Activated naive CD4-positive, alpha-beta T cell treated with anti-CD3 and anti-CD28 coated beads, Interleukin-2, amount 50 U/mL, for 16 hours (primary cell): ENCODE measurements at places on chromosomes 16 and 17.
A peak's percentile ranks its signal among the peaks of the same experiment; 100 is the strongest.

- no peak for DNase-seq
These were observed 217.2 kb downstream of the SNX29 start for GRCh38 chr16:12193692-12194091.

DNA sequence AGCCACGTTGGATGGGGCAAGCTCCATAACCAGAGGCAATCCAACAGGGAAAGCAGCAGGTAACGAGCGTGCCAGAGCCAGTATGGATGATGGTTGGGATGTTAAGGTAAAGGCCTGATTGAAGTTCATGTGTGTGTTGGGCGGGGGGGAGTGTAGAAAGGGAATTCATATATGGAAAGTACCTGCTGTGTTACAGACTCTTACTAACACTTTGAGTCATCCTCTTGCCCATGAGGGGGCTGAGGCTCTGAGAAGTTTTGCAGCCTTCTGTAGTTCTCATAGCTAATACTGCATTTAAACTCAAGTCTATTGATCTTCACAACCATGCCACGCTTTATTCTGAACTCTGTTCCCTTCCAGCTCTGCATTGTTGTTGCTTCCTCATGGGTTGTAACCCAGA, 28.5 kb downstream of the SYCE1L start:
- DNase-seq = no peak

DNA sequence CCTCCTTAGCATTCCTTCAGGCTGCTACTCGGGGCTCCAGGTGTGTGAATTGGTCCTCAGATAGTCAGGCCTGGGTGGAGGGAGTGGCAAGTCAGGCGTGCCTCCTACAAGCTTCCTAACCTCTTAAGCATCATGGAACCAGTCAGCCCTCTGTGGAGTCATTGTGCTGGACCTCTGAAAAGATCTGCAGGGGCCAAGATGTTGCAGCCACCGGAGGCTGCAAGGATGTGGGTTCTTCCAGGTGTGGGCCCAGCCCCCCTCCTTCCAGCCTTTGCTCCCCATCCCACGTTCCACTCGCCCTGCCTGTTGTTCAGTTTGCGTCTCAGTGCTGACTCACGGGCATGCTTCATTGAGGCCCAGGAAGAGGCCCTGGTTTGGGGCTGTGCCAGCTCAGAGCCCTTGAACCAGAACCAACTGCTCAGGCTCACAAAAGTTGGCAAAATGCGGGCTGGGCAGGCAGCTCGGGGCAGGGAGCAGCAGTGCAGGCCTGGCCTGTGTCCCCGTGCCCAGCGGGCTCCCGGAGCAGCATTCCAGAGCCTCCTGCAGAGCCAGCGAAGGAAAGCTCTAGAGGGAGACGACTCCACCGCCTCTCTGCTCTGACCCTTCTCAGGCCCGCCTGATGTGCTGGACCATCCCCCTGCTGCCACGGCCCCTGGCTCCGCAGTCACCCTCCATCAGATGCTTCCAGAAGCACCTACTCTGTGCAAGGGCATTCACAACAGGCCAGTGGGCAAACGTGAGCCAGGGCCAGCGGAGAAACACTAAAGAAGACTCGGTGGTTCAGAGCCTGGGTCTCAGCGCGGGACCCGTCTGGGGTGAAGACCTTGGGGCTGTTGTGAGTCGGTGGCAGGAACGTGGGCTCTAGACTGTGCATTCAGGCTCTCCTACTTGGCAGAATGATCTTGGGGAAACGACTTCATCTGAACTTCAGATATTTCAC, 7.5 kb downstream of the LDHD start:
- DNase-seq = peak; percentile 82

- DNase-seq = no peak
These were observed 50.9 kb downstream of the JPH3 start for GRCh38 chr16:87653234-87653633.

GRCh38 chr17:8826808-8827435, 27.8 kb upstream of the MFSD6L start:
- no peak for DNase-seq

GRCh38 chr16:87541147-87541871, 48.5 kb upstream of the ZCCHC14 start:
- DNase-seq = no peak

GRCh38 chr17:63490329-63490728, 13.5 kb downstream of the ACE start:
- DNase-seq = no peak

- DNase-seq = no peak
These were observed 20.2 kb downstream of the NGFR start for GRCh38 chr17:49515196-49515770.

GRCh38 chr17:2061441-2061958, 6.6 kb downstream of the HIC1 start:
- DNase-seq = no peak

DNA sequence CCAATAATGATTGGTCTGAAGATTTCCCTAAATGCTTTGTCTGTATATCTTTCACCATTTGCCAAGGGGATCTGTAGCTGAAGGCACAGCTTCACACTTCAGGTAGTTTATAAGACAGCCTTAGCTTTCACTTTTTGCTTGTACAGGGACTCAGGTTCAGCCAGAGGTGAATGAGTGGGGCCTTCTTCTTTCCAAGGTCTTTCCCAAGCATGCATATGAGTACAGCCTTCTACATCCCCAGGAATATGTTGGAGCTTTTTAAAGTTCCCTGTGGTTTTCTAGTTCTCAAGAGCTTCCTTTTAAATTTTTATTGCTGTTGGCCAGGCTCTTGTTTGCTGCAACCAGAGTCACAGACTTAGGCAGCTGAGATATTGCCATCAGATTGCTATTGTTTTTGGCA, 17.9 kb upstream of the SPDYE4 start:
- DNase-seq = no peak

DNA sequence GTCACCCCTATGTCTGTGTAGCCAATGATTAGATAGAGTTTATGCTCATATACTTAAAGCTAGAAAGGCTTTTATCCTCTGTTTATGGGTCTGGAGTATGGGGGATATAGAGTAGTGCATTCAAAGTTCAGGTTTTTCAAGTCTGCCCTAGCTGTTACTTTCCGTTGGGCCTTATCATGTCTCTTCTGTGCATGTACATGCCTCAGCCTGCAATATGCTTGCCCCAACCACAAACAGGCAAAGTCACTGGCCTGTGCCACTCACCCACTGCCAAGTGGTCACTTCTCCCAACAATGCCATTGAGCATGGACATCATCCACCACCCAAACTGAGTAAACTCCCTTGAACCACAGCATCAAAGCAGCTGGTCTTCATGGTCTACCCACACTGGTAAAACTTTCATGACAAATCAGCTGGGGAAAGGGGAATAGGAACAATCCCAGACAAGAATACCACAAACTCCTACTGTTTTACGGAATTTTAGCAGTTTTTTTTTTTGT, 70.3 kb upstream of the C17orf78 start:
- no peak for DNase-seq

- no peak for DNase-seq
These were observed 22.6 kb upstream of the HOXB13 start for GRCh38 chr17:48751172-48751571.

- DNase-seq = no peak
These were observed 21.5 kb downstream of the RGS9 start for GRCh38 chr17:65158622-65159021.

DNA sequence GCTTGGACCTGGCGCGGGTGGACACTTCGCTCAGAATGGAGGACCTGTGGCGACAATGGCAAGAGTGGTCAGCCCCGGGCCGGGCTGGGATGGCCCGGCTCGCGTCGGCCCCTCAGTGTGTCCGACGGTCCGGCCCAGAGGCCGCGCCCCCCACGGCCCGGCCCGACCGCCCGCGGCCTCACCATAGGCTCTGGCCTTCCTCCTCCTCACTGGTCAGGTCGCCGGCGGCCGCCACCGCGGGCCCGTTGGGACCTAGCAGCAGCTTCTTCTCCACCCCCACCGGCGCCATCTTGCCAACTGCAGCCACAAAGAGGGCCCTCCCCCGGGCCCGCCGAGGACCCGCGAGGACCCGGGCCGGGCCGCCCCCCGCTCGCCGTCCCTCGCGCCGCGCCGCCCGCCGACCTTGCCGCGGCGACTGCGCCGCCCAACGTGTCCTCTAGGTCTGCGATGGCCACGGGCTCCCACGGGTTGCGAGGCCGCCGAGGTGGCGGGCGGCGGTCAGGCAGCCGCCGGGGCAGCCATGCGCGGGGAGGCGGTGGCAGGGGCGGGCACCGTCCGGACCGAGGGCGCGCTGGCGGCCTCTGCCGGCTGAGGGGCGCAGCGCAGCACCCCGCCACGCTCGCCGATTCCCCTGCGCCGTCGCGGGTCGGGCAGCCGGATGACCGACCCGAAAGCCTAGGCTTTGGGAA, at the start of gene DYNC1LI2:
Gene DYNC1LI2 (minus strand): TSS at position 307 of the 689 bp plus-strand sequence. CDS start 18 bp downstream, at position 289.
- DNase-seq = peak; percentile 85
